ENCODE measurements at places on chromosomes 3 and 15.

DNA sequence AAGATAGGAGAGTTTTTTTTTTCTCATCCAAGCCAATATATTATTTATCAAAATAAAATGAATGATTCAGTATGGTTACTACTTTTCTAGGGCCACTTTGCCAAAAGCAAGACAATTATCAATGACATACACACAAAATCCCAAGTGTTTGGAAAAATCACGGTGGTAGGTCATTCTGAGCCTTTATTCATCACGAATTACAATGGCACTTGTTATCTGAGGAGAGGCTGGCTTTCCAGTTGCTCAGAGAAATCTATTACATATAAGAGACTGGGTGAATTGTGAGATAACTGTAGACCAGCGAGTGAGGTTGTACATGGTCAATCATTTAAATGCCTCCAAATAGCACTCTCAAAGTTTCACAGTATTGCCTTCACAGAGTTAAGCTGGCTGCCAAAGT is 20.4 kb upstream of the FGF12 start:
- no peak for DNase-seq

GRCh38 chr3:82080792-82081191 is 319.3 kb upstream of the GBE1 start:
- no peak for DNase-seq

- DNase-seq = no peak
Observed at GRCh38 chr15:53590380-53590779, 169.1 kb downstream of the WDR72 start.

GRCh38 chr15:101654171-101654570 is 2.0 kb upstream of the TM2D3 start:
- DNase-seq = no peak
